ENCODE measurements at places on chromosomes 4 and X.

DNA sequence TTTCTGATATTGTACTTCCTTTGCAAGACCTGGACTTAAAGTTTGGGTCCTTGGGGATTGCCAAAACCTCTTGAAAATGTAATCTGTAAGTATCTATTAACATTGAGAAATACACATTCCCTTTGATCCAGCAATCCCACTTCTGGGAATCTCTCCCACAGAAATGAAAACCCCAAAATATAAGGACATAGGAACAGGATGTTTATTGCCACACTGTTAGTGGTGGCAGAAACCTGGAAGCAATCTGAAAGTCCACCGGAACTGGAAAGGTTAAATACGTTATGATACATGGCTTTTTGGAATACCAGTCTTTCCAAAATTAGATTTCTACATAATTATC is 71.2 kb upstream of the STX18 start:
- DNase-seq, result no peak

GRCh38 chr4:189941005-189941450 is 356 bp downstream of the FRG1 start:
- DNase-seq, result no peak

DNA sequence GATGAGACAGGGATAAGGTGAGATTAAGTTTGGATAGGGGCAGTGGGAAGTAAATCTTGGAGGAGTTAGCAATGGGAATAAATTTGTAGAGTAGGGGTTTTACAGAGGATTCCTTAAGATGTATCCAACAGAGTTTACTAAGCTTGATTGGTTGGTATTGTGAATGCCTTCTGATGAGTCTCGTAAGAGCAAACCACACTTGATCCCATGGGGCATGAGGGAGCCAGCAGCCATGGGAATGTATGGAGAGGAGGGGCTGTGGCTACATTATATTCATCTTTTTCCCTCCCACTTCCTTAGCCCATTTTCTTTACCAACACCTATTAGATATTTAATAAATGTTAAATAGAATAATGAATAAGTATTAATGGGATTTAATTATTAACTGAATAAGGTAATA is 126.6 kb upstream of the NDST3 start:
- DNase-seq, result no peak

DNA sequence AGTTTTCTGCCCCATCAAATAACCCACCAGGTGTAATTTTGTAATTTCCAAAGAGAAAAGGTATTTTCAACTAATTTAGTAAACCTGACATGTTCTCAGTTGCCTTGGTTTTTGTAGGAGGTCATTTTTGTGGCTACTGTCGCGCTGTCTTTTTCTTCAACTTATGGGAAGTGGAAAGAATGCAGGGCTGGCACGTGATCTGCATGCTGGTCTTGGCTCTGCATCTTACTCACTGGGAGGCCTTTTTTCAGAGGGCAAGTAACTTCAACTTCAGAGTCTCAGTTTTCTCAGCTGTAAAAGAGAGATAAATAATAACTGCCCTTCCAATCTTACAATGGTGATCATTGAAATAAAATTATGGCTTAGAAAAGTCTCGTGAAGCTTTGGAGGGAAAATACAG is 109.9 kb upstream of the SMIM10 start:
- DNase-seq, result no peak

DNA sequence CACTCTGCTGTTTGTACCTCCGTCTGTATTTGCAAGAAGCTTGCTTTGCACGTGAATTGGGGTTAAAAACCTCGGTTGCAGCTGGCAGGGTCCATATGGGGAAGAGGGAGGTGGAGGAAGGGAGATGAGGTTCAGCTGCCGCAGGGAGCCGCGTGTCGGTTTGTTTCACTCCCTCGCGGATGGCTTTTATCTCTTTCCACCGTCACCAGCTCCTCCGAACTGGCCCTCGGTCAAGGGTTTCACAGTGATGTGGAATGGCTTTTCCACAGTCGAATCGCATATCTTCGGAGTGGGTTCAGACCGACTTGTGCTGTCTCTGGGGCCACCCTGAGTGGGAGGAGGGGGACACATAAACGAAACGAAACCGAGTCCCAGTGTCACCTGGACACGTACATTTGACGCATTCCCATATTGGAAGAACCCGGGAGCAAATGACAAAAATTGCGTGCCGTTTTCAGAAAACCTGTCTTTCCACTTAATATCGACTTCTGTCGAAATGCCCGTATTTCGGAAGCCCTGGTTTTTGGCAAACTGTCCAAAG is 929 bp downstream of the ZBTB33 start:
- DNase-seq, result no peak

DNA sequence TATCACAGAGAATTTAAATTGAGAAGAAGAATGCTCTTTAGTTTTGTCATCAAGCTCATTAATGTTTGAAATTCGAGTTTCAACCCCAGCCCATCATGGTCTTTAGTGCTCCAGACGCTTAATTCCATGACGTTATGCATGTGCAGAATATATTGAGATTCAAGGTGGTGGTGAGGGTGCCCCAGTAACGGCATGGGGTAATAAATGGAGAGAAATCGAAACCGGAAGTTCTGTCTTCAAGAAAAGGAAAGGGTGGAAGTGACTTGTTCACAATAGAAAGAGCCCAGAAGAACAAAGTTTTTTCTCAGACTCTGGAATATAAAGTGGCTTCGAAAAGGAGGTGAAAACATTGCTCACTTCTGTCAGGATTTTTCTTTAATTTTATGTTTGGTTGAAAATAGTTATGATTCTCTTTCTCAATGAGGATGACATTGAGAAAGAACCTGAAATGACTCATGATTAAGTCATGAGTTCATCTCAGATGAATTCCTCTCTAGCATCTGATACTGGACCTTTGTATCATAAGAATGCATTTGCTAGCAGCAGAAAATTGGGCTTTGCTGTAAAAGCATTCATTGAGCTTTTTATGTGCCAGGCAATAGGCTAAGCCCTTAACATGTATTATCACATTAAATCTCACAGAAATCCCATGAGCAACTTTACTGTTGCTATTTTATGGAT is 779 bp upstream of the DDX60L start:
- DNase-seq, result no peak

DNA sequence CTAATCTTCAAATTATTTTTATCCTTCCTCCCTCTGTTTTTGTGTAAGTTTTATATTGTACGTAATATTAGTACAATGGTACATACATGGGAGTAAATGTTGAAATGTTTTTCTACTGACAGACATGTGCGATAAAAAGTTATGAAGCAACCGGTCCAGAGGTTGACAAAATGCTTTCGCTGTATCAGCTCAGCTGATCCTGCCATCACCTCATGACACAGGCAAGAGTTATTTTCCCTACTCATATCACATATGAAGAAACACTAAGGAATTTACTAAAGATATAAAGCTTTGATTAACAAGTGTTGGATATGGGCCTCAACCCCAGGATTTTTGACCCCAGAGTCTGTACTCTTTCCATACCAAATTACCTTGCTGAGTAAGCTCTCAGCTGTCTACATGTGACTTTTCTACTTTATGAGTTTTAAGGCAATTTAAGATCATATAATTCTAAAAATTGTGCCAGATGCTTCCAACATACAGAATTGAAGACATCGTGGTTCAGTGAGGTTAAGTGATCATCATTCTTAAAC is 50.0 kb downstream of the CLCN5 start:
- DNase-seq, result no peak

- DNase-seq, result no peak
Observed at GRCh38 chrX:129693354-129693753, 38.6 kb upstream of the APLN start.

- DNase-seq, result no peak
Observed at GRCh38 chr4:81746773-81747172, 275.1 kb upstream of the RASGEF1B start.

DNA sequence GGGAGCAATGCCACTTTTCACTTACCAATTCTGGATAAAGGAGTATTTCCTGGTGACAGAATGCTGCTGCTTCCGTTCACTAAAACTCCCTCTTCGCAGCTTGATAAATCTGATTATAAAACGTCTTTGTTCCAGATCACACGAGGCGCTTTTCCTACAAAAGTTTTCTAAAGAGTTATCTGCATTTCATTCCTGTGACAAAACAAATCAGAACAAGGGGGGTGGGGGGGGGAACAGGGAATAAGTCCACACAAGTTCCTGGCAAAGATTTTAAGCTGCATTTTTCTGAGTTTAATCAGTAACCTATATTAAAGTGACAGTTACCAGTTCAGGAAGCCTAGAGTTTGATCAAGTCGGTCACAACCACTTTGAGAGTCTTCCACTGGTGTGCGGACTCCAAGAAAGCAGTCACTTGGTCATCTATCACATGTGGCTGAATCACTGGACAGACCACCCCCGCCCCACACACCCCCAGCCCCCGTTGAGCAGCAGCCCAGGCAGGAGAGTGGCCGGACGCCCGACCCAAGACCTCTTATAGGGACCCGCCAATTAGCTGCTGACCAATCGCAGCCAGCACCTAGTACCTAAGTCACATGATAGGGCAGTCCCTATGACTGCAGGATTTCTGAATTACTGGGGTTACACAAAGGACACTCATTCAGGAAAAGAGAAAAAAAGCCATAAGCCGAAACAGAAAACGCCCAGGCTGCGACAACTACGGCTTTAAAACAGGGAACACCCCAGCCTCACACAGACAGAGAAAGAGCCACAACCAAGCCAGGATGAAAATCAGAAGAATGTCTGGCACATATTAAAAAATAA is 569.3 kb upstream of the DIPK2B start:
- no peak for DNase-seq

- DNase-seq, result no peak
Observed at GRCh38 chr4:89753601-89754066, 83.3 kb downstream of the SNCA start.

GRCh38 chr4:92120810-92121498 is 182.8 kb upstream of the GRID2 start:
- DNase-seq, result no peak

GRCh38 chr4:90012918-90013317 is 114.3 kb upstream of the CCSER1 start:
- DNase-seq, result no peak

- no peak for DNase-seq
Observed at GRCh38 chr4:40322811-40323210, 12.3 kb upstream of the CHRNA9 start.

GRCh38 chrX:9466736-9467135 is 1.9 kb downstream of the TBL1X start:
- DNase-seq, result no peak

- no peak for DNase-seq
Observed at GRCh38 chrX:30975467-30975866, 86.4 kb upstream of the TAB3 start.

DNA sequence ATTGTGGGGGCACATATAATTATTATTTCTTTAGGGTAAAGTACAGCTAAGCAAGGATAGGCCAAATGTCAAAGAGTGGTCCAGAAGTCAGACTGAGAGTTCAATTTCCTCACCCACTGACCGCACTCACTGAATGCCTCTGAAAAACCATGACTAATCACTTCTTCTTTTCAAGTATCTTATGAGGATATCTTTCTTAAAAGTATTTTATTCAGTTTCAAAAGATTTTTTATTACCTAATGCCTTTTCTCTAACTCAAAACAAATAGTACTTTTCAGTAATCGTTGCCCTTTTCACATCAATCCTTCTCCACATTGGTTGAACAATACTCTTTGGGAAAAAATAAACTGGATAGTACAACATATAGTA is 61.7 kb upstream of the CAMK2D start:
- DNase-seq, result no peak

DNA sequence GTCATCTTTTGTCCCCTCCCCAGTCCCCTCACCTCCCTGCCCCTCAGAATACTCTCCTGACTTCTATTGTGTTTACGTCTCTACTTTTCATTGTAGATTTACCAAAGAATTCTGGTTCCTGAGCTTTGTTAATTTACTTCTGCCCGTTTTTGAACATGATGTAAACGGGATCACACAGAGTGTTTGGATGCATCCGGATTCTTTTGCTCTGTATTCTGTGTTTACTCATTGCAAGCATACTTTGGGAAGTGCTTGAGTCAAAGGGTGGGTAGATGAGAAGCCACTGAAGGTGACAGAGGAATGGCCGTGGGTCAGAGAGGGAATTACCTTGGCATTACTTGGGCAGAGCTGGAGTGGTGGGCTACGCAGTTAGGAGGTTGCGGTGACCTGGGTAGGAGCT is 18.0 kb downstream of the CLCN4 start:
- no peak for DNase-seq

- DNase-seq, result no peak
Observed at GRCh38 chrX:148380650-148381561, 119.5 kb upstream of the AFF2 start.

GRCh38 chrX:131063613-131064012 is 5.5 kb downstream of the ARHGAP36 start:
- no peak for DNase-seq

DNA sequence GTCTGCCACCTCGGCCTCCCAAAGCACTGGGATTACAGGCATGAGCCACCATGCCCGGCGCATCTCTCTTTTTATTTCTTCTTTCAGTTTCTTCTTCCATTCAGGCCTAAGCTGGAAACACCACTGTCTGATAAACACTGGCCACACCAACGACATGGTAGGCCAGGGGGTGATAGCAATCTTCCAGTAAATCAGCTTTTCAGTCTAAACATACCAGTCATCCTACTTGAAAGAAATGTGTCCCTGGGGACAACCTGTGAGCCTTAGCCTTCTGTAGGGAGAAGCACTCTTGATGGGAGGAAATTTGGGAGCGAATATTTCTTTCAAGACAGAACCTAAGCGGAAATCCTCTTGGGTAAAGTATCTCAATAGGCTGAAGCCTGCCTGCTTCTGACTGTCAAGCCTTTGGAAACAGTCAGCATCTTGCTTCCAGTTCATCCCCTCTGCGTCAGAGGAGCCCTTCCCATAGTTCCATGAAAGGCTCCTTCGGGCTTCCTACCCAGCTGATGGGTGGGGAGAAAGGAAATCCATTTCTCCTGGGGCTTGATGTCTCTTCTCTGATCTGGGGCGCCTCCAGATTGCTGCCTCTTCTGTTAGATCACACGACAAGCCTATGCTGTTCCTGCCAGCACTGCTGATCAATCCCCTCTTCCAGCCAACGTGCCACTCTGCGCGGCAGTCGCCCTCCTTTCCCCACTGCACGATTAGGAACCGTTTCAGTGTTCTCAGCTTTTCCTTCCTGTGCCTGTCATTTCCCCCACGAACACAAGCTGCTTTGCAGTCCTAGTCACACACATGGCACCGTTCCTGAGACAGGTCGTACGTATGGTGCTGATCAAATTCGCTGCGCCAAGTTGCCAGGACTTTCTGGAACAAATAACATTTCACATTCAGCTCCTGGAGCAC is 49.5 kb upstream of the CBR4 start:
- DNase-seq, result no peak

All from stimulated activated CD8-positive, alpha-beta memory T cell treated with anti-CD3 and anti-CD28 coated beads, Interleukin-7, amount 100 ng/mL, for 1 hour (primary cell).